Transverse colon (tissue), 4 donors: ENCODE measurements at places on chromosomes 12 and 14. TPM values are rescaled to one million over a fixed set of nuclear protein-coding genes. Genes with fewer than 3 reads are reported as not detected.

Gene ACOT4
- total RNA-seq: 5.2 TPM

Gene GALNT16
- total RNA-seq: 11.3 TPM

GRCh38 chr12:91414636-91415035, 232.0 kb upstream of the DCN start:
- H3K27ac ChIP-seq: no peak overlapping the region
- no peak overlapping the region for H3K4me3 ChIP-seq
- H3K27me3 ChIP-seq: no peaks in the 10 kb centered on the region
- H3K36me3 ChIP-seq: no peaks in the 10 kb centered on the region

- H3K27me3 ChIP-seq: no peaks in the 10 kb centered on the region
- no peak for DNase-seq
- H3K36me3 ChIP-seq: no peaks in the 10 kb centered on the region
- no peak overlapping the region for H3K4me3 ChIP-seq
- H3K4me1 ChIP-seq: no peaks in the 10 kb centered on the region
These were observed 8.2 kb upstream of the RNASE9 start for GRCh38 chr14:20569066-20569465.

GRCh38 chr14:72311116-72311515, 378.9 kb downstream of the RGS6 start:
- H3K27ac ChIP-seq: no peak overlapping the region
- H3K4me1 ChIP-seq: no peaks in the 10 kb centered on the region
- H3K27me3 ChIP-seq: no peaks in the 10 kb centered on the region
- H3K36me3 ChIP-seq: no peaks in the 10 kb centered on the region
- H3K4me3 ChIP-seq: no peak overlapping the region
- DNase-seq: no peak

DNA sequence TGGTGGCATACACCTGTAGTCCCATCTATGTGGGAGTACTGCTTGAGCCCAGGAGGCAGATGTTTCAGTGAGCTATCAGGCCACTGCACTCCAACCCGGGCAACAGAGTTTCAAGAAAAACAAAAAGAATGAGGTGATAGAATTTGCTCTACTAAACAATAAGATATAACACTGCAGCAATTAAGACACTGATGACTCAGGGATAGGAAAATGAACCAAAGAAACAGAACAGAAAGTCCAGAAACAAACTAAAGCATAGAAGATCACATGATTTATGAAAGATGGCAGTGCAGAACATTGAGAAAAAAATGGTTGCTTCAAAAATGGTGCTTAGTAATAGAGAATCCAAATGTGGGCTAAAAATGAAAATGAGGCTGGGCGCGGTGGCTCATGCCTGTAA, 65.2 kb upstream of the AP4S1 start:
- no peaks in the 10 kb centered on the region for H3K4me1 ChIP-seq
- DNase-seq: no peak
- H3K4me3 ChIP-seq: no peak overlapping the region
